ENCODE measurements at places on chromosomes 12 and 14.

- DNase-seq: no peak
Observed at GRCh38 chr14:24843494-24843893, 206.5 kb downstream of the STXBP6 start.

GRCh38 chr12:27244689-27245488 lies 803 bp downstream of the STK38L start:
- DNase-seq: peak; percentile 18

GRCh38 chr12:49223122-49223521 lies 34.2 kb upstream of the TUBA1A start:
- no peak for DNase-seq

DNA sequence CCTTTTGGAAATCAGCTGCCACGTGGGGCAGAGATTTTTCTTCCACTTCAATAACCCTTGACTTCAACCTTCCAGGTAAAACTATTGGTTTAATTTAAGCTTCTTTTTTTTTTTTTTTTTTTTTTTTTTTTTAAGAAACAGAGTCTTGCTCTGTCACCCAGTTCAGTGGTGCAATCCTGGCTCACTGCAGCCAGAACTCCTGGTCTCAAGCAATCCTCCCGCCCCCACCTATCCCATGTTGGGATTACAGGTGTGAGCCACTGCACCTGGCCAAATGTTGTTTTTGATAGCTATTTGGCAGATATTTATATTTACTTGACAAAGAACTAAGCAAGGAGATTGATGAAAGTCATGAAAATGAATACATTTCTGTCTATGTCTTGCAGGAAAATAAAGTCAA lies 65.1 kb downstream of the SINHCAF start:
- no peak for DNase-seq

DNA sequence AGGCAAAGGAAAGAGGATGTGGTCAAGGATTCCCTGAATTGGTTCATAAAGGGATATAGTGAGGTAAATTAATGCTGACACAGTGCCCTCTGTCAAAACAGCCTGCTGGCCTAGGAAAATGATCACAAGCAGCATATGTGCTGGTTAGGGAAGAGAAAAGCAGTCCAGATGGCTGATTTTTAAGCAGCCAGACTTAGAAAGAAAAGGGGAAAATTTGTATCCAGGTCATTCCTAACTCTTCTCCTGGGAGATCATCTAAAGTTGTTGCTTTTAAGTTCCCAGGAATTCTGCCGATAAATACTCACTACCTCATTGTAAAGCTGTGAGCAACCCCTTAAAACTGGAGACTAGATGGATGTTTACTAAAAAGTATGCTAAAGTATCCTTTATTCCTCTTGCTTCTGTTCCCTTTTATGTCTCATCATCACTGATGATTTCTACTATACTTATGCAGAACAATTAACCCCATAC lies 46.4 kb upstream of the CNOT2 start:
- DNase-seq: peak; percentile 47

DNA sequence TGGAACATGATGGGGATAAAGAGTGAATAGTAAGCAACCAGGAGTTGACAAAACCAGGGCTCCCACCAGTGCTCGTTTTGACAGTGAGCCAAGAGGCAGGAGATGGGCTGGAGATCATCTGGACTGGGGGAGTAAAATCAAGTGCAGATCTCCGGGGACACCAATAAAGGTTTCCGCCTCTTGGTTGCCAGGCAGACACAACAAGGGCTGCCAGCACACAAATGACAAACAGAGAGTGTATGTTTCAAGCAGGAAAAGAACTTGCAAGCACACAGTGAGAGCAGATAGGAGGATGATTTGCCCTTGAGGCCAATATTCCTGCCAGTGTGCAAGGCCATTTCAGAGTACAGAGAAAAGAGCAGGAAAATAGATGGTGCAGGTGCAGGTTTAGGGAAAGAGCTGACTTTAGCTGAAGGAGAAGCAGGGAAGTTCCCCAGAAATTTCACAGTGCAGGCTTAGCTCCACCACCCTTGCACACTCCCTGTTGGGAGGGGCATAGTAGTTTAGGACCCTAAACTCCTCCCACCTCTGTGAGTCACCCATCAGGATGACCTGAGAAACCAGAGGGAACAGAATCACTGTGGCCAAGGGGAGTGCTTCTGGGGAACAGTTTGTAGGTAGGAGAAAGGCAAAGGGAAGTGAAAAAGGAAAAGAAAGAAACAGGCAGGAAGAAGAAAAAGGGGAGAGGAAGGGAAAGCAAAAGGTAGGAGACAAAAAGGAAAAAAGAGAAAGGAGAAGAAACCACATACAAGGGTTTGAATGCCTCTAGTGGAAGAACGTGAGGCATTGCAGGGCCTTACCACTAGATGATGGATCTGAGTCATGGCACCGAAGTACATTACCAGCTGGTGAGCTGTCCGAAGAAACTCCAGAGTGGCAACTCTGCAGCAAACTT lies 404.4 kb downstream of the SLC6A15 start:
- peak; percentile 65 for DNase-seq

- no peak for DNase-seq
Observed at GRCh38 chr12:95083938-95084337, 10.5 kb upstream of the NR2C1 start.

DNA sequence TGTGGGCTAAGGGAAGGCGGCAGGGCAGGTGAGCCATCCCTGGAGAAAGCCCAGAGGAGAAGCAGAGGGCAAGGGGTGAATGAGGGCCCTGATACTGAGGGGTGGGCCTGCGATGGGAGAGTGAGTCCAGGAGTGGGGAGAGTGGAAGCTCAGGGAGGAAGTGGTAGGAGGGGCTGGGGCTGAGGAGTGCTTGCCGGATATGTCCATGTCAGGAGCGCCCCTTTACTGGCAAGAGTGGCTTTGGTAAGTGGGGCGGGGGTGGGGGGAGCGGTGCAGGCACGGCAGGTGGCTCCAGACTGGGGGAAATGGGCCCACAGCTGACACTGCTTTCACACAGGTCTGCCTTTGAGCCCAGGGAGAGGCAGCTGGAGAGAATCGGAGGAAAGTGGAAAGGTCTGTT lies 86.4 kb upstream of the GPR68 start:
- DNase-seq: no peak

DNA sequence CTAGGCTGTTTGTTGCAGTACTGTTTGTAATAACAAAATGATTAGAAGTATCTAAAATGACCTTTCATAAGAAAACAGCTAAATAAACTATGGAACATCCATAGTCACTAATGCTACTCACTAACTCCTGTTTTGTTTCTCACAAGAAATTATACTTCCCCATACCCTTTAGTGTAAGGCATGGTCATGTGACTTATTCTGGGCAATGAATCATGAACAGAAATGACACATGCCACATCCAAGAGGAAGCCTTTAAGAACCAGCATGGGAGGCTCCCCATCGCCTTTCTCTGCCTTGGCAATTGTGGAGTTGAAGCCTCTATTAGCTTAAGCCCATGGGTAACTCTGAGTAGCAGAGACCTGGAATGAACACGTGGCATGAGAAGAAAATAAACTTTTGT lies 49.3 kb downstream of the KSR2 start:
- no peak for DNase-seq

DNA sequence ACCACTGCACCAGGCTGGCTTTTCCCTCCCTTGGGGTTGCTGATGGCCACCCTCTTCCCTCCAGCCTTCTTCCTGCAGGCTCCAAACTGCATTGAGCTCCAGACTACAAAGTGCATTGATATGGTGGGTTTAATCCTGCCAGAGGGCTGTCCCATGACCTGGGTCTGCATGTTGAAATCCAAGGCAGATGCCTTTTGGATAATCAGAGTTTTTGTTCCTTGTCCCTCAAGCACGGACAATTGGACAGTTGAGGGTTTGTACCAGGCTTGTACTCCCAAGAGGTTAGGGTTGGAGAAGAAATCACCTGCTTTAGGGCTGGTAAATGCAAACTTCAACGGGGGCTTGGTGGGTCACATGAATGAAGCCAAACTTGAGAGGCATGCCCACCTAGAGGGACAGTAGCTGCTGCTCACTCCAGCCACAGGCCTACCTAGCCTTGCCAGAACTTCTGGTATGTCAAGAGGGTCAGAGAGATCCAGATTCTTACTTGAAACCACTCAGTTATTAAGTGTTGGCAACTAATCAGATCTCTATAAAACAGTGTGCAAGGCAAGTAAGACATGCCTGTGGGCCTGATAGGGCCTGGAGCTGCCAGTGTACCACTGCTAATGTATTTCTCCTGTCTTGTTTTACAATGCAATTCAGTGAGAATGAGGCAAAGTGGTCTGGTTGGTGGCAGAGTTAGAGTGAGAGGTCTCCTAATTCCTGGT lies 21.7 kb upstream of the KRT83 start:
- DNase-seq: no peak

- DNase-seq: no peak
Observed at GRCh38 chr12:78820946-78821345, 43.6 kb upstream of the SYT1 start.

DNA sequence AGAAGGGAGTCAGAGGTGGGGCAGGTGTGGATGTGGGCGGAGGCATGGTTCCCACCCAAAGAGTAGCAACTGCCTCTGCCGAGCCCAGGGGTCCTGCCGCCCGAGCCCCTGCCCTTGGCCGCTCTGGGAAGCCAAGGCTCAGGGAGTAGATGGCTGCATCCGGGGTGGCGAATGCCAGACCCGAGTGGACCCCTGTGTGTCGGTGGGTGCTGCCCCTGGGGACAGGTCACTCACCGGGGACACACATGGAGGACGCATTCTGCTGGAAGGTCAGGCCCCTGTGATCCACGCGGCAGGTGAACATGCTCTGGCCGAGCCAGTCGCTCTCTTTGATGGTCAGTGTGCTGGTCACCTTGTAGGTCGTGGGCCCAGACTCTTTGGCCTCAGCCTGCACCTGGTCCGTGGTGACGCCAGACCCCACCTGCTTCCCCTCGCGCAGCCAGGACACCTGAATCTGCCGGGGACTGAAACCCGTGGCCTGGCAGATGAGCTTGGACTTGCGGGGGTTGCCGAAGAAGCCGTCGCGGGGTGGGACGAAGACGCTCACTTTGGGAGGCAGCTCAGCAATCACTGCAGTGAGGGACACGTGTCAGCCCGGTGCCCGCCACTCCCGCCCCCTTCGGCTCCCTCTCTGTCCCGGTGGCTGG lies 329.0 kb downstream of the TMEM121 start:
- no peak for DNase-seq

GRCh38 chr12:92396647-92397252 lies 251.1 kb upstream of the BTG1 start:
- no peak for DNase-seq

- no peak for DNase-seq
Observed at GRCh38 chr12:123614531-123614930, 12.6 kb downstream of the DDX55 start.

GRCh38 chr12:63889721-63890509 lies 45.4 kb downstream of the SRGAP1 start:
- no peak for DNase-seq

- no peak for DNase-seq
Observed at GRCh38 chr12:120981407-120981941, 3.1 kb downstream of the HNF1A start.

DNA sequence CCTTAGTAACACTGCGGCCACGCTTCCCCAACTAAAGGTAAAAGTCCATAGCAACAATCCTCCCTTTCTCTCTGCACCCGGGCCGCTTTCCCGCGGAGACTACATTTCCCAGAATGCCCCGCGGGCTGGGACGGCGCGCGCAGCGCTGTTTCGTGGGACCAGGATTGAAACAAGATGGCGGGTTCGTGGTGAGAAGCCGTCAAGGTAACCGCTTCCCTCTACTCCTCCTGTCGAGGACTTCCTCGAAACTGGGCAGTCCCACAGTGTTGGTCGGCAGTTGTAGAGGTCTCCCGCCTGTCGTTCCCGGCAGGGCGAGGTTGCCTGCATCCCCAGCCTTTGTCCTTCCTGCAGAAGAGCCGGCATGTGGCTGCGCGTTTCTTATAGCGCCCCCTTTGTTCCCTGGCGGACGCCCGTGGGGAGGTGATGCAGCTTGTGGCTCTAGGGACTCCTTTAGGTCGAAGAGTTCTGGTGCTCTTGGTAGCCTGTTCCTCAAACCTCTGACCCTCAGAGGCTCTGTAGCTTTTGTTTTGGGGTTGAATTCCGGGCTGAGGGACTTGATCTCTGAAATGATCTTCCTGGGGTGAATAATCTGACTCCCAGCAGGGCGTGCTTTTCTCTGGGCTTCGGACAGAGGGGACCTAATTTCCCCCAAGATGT lies at the start of gene MRPL42:
TSS of gene MRPL42 (plus strand) at position 164 of the 657 bp plus-strand sequence. CDS start 1,772 bp downstream, outside the sequence.
- peak; percentile 94 for DNase-seq

DNA sequence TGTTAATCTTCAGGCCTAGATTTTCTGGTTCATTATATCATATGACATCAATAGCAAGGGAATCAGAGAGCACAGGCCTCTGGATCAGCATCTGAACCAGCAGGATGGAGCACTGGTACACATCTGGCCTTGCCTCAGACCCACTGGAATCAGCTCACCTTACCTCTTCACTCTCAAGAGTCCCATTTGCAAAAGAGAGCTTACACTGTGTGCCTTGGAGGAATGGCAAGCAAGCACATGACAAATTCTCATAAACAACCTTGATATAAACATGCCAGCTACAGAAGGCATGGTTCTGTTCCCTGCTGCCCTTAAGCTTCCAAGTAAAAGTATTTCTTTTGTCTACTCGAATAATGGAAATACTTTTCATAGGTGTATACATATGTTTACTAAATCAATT lies 128.6 kb upstream of the CPM start:
- no peak for DNase-seq

DNA sequence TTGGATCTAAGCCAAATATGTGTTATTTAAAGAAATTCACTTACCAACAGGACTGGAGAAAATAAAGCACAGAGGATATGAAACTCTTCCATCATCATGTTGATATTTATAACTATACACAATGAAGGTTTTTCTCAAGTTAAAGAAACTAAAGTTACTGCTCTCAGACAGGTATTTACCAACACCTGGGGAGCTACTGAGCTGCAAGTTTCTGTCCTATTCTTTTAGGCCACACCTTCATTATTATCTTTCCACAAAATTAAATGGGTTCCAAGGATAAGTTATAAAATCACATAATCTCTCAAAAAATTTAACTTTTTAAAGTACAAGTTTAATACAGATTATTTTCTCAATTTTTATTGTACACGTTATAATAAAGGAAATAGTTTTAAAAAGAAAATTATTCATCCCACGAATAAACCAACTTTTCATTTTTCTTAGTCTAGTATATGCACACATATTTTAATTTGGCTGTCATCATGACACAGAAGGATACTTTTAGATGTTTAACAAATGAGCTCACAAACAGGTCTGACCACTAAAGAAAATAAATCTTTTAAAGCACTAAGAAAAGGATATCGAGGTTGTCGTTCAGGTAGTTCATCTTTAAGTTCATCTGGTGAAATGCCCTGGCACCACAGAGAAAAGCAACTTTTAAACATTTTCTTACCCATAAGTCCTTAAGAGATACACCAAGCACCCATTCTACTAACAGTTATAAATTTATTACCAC lies 7.8 kb downstream of the GMFB start:
- DNase-seq: no peak
